ENCODE measurements at places on chromosomes 6 and 20.

GRCh38 chr6:25637211-25637610 lies 14.8 kb upstream of the SCGN start:
- DNase-seq, result no peak

- DNase-seq, result no peak
Observed at GRCh38 chr20:37535443-37536132, 7.9 kb upstream of the BLCAP start.

DNA sequence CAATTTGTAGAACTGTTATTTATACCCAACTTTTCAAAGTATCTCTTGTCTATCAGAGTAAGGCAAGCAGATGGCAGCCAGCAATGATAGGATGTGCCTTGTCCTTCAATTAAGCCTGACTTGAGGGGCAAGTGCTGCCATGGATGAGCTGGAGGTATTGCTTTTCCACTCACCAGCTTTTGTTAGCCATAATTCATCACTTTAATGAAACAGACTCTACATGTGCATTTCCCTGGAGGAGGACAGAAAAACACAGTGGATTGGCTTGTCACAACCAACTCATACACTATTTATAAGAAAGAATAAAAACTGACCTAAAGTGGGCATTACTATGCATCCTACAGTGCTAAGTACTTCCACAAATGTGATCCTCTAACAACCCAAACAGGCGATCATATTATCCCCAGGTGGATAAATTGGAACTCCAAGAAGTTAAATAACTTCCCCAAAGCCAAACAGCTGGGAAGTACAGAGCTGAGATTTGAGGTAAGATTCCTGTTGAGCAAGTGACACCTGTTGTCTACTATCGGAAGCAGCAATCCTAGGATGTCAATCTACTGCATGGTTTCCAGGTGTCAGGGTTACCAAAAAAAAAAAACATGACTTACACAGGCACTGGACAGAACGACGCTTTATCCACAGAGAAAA lies 73.9 kb upstream of the NRSN1 start:
- no peak for DNase-seq

DNA sequence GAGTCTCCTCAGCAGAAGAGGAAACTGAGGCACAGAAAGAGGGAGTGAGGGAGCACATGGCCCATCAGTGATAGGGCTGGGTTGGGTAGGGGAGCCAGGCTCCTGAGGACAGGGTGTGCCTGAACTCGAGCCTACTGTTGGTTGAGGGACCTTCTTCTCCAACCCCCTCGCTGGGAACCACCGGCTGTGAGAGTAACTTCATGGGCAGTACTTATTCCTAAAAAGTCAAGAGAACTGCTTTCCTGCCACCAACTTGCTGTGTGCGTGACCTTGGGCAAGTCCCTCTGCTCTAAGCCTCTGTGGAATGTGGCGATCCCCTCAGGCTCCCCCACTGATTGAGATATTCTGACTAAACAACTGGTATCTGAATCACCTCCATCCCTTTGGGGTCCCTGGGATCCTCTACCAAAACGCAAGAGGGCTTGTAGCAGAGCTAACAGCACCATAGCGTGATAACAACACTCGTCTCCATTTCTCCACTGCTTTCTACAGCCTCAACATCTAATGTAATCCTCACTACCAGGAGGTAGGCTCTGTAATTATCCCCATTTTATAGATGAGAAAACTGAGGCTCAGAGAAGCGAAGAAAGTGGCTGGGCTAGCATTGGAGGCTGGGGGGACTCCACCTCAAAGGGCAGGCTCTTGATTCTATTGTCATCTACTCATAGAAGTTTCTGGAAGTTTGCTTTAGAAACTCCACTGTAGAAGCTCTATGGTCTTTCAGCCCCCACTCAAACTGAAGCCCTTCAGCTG lies 76.0 kb downstream of the JPH2 start:
- no peak for DNase-seq

DNA sequence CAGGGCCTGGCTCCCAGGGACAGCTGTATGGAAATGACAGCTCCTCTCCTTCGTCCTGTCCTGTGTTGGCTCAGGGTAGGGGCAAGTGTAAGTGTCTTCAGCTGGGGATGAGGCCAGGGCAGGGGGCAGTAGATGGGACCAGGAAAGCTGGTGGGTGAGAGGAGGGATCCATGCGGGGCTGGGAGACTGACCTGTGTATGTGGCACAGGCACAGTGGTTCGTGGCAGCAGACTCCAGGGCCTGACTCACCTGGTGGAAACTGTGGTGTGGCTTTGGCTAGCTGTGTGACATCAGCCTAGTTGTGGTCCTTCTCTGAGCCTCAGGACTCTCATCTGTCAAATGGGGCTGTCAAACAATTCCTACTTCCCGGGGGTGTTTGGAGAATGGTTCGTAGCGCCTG lies 13.7 kb upstream of the SCRT2 start:
- no peak for DNase-seq

- no peak for DNase-seq
Observed at GRCh38 chr20:3406481-3407039, 909 bp downstream of the DNAAF9 start.

DNA sequence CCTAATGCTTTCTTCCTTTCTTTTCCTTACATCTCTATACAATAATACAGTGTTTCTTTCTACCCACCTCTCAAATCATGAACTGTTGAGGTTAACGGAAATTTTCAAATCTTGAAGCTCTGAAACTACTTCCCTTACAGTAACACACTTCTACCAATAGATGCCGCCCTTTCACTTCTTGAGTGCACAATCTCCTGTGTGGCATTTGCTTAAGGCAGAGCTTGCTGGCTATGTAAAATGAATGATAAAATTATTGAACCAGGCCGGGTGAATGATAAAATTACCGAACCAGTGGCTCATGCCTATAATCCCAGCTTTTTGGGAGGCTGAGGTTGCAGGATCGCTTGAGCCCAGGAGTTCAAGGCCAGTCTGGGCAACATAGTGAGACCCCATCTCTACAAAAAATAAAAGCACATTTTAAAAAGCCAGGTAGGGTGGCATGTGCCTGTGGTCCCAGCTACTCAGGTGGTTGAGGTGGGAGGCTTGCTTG lies 56.8 kb downstream of the KCNS1 start:
- DNase-seq, result peak; percentile 44

DNA sequence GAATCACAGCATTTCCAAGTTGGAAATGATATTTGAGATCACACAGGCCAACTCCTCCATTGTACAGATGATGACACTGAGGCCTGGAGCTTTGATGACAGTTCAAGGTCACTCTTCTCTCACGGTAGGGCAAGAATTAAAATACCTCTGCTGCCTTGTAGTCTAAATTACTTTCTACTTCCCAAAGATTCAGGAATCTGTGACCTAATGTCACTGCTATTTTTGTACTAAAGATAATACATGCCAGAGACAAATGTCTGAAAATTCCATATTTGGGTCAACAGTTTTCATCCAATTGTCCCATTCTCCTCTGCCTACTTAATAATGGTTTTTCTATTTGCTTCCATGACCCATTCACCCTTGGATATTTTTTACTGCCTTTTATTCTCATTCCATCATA lies 160.0 kb downstream of the SOD2 start:
- DNase-seq, result no peak

DNA sequence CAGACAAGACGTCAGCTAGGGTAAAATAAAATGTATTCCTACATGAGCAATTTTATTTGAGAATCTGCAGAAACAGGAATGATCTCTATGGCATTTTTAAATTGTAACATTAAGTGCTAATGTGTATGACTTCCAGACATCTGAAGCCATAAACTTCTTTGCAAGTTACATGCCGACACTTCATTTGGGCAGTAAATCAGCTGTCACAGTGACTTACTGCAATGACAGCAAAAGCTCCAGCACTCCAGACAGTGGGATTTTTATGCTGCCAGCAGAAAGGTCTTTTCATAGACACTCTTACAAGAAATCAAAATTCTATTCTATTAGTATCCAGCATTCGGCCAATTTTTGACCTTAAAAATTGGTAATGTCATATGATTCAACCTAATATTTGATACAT lies 156.3 kb upstream of the SNX9 start:
- no peak for DNase-seq

DNA sequence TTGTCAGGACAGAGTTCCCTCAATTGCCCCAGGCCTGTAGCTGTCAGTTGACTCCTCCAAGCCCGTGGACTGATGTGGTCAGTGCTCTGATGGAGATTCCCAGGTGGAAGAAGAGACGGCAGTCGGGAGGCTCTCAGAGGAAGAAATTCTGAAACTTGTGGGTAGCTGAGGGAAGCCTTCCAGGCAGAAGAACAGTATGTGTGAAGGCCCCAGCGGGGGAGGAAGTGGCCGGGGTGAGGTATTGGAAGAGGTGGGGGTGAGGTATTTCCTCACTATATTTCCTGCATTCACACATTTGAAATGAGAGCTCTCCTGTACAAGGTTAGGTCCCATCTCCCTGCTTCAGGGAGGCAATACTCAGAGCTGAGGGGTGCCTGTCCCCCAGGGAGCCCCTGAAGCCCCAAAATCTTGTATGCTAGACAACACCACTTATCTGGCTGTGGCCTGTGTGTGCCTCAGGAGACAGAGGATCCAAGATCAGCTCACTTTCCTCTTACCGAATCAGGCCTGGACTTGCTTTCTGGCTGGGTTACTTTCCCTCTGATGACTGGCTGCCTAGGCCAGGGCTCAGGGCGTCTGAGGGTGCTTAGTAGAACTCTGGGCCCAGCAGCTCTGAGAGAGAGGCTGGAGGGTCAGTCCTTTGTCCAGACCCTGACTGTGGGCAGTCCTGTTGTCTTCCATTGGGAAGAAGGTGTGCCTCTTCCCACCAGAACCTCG lies 49.3 kb upstream of the MYL9 start:
- peak; percentile 58 for DNase-seq

GRCh38 chr20:45337367-45338120 lies 10.7 kb downstream of the SDC4 start:
- no peak for DNase-seq

Measured in GF-D8 (cell line).